ENCODE measurements at places on chromosomes 6 and 20.

GRCh38 chr6:155380666-155381332 lies 66.5 kb upstream of the TFB1M start:
- DNase-seq: no peak

GRCh38 chr6:118935331-118935668 lies 341 bp upstream of the MCM9 start:
- no peak for DNase-seq

GRCh38 chr6:99613705-99614429 lies 7.2 kb downstream of the PRDM13 start:
- DNase-seq: no peak

DNA sequence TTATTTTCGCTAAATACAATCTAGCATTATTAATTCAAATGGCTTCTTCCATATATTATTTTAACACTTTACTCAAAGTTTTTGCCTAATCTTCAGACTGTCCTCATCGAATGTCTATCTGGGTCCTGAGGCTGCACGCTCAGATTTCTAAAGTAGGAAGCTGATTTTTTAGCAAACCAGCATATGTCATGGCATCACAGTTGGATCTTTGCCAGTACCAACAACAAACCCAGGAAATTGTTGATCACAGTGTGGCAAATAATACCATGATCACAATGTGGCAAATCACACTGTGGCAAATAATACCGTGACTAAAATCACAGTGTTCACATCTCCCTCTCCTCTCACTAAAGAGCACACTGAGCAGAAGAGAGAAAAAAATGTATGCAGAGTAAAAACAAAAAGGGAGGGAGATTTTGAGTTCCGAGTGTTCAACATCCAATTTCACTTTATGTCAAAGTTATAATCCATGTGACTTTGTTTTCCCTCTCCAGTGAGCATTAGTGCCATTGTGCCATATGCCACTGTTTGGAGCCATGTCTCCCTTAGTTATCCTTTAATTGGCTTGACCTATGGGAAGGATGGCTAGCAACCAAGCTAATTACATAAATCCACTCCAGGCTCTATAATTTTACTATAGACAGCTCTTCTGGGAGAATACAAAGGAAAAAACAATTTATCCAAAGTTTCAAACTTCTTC lies 1059.6 kb downstream of the HACE1 start:
- DNase-seq: peak; percentile 86

- DNase-seq: no peak
Measured at GRCh38 chr6:47634210-47635047, 64.0 kb upstream of the ADGRF4 start.

DNA sequence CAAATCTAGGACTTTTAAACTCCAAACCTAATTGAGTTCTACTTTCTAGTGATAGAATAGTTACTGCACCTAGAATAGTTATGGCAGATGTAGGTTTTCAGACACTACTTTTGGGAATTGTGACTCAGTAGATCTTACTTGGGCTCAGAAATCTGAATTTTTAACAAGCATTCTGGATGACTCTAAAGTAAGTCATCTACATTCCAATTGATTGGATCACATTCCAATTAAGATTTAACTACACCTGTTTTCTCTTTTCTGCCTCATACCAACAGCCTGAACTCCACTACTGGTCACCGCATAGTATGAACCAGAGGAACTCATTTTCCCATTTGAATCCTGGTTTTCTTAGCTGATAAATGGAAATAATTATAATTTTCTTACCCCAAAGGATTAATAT lies 49.5 kb upstream of the TFAP2D start:
- DNase-seq: no peak

- no peak for DNase-seq
Measured at GRCh38 chr6:15343490-15344191, 97.8 kb downstream of the JARID2 start.

GRCh38 chr6:87699576-87699975 lies 2.5 kb downstream of the AKIRIN2 start:
- DNase-seq: no peak

- DNase-seq: no peak
Measured at GRCh38 chr6:161755080-161755479, 481.2 kb upstream of the AGPAT4 start.

- DNase-seq: no peak
Measured at GRCh38 chr6:111614833-111615582, 9.3 kb upstream of the TRAF3IP2 start.

- DNase-seq: peak; percentile 66
Measured at GRCh38 chr20:31845300-31845863, at the start of gene FOXS1. Gene FOXS1 (minus strand): TSS chr20:31845604. CDS start chr20:31845542, 62 bp downstream.

DNA sequence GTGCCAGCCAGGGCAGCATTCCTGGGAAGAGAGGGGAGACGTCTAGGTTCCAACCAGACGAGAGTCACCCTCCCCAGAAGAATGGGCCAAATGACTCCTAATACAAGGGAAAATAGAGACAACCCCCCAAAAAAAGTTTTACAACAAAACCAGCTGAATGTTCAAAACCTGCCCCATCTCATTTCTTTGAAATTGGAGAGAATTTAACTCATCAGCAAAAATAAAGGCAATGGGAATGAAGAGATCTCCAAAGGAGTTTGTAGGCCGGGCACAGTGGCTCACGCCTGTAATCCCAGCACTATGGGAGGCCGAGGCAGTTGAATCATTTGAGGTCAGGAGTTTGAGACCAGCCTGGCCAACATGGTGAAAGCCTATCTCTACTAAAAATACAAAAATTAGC lies 9.7 kb upstream of the EMILIN3 start:
- DNase-seq: no peak

GRCh38 chr6:121549736-121550135 lies 114.3 kb downstream of the GJA1 start:
- no peak for DNase-seq

GRCh38 chr6:20833881-20834515 lies 299.7 kb downstream of the CDKAL1 start:
- no peak for DNase-seq

DNA sequence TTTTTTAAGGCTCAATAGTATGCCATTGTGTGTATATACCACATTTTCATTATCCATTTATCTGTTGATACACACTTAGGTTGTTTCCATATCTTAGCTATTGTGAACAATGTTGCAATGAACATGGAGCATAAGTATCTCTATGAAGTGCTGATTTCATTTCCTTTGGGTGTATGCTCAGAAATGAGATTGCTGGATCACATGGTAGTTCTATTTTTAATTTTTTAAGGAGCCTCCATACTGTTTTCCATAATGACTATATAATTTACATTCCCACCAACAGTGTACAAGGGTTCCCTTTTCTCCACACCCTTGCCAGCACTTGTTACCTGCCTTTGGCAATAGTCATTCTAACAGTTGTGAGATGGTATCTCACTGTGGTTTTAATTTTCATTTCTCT lies 15.1 kb upstream of the HLA-DOA start:
- DNase-seq: no peak

DNA sequence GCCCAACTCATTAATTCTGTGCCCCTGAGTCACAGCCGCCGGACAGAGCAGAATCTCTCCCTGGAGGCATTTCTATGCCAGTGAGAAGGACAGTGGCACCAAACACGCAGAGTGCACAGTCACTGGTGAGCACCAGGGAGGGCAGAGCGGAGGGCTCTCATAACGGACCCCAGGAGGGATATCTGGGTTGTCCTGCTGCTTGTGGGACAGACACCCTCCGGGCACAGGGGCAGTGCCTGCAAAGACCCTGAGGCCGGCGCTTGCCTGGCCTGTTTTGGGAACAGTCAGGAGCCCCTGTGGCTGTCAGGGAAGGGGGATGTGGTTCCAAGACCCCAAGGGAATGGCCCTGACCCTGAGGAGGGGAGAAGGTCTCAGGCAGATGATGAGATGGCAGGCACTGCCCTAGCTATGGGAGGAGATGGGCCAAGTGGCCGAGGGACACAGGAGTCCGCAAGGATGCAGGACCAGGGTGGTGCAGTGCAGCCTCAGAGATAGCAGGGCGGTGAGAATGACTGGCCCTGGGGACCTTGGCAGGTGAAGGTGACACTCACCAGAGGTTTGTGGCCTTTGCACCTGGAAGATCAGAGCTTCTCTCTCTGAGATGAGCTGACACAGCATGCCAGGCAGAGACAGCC lies 270.8 kb downstream of the SMOC2 start:
- no peak for DNase-seq

- no peak for DNase-seq
Measured at GRCh38 chr6:133170602-133171001, 70.6 kb upstream of the EYA4 start.

DNA sequence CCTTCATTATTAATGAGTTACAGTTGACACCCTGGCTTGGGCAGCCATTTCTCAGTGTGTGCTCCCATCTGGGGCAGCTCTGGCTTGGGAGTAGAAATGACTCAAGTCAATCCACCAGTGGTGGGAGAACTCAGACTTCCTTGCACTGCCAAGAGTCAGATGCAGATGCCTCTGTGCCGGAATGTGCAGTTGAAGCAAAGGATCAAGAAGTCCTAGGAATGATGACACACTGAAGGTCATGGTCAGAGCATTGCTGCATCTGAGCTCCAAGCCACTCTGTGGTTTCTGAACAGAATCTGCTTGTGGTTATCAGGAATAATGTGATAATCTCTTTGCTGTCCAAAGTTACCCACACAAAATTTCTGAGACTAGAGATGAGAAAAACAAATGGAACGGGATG lies 19.5 kb upstream of the PAX1 start:
- no peak for DNase-seq

GRCh38 chr20:60139663-60140446 lies 181.6 kb downstream of the CDH26 start:
- DNase-seq: no peak

- DNase-seq: no peak
Measured at GRCh38 chr20:32445539-32446273, 87.6 kb downstream of the ASXL1 start.

GRCh38 chr20:25987073-25987927 lies 290.6 kb upstream of the ZNF337 start:
- peak; percentile 48 for DNase-seq

- no peak for DNase-seq
Measured at GRCh38 chr20:33653900-33654596, 8.1 kb upstream of the C20orf144 start.

GRCh38 chr6:143707697-143708096 lies 29.9 kb downstream of the PHACTR2 start:
- no peak for DNase-seq

DNA sequence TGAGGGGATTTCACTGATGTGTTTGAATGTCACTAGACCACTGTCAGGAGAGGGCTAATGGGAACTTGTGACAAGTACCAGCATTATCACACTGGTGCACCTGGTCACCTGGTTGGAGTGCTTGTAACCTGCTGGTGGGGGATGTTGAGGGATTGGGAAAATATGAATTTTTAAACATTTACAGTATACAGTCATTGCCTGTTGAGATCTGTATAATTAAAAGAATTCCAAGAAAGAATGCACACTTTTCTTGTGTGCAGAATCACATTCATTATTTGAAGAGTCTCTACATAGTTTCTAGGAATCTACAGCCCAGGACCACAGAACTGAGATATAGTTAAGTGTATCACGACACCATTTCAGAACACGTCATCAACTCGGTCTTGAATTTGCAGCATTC lies 118.4 kb downstream of the AIG1 start:
- DNase-seq: no peak

GRCh38 chr20:62642051-62642665 lies at the start of gene SLCO4A1:
Gene SLCO4A1 (plus strand): TSS chr20:62642503. CDS start chr20:62656455, 13,952 bp downstream.
- peak; percentile 57 for DNase-seq

DNA sequence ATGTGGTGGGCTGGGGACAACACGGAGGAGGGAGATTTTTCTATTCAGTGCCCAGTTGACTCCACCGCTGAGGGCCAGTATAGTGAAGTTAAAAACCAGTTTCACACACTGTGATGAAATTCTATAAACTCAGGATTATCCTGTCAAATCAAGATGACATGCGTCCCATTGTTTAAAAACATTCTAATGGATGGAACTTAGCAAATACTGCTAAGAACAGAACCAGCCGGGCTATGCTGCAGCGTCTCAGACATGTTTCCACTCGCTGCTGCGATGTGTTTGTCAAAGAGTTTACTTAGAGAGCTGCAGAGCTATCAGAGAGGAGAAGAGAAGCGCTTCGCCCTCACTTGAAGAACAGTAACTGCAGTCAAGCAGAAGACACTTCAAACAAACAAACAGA lies 212.6 kb upstream of the FOXQ1 start:
- no peak for DNase-seq

GRCh38 chr6:43081043-43081442 lies 4.9 kb downstream of the PTK7 start:
- DNase-seq: no peak

DNA sequence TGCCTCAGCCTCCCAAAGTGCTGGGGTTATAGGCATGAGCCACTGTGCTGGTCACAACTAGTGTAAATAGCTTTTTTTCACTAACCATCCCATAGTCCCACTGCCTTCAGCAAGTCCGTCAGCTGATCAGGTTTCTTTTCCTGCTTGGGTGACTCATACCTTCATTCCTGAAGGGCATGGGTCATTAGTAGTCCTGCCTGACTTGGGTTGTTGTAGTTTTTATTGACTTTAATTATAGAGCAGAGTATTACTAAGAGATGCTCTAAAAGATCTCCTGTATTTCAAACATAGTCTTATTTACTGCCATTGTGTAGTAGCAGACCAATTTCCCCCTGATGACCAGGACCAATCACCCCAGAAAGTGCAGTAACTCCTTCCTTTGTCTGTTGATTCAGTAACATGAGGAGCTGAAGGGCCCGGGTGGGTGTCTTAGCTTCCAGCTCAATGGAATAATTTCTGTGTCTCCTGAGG lies 25.8 kb downstream of the HLA-C start:
- DNase-seq: no peak

DNA sequence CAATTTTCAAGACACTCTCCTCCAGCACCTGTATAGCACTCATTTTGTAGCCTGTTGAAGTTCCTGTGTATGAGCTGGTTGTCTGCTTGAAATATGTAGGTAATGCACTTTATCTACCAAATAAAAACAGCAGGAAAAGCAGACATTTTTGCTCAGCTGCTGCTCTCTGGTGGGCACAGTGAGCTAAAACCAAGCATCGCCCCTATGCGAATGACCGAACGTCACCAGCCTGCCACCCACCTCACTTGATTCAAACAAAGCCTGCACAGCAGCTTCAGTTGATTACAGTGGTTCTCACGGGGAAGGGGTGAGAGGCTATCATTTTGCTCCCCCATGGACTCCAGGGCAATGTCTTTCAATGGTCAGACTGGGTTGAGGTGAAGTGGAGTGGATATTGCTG lies 185.7 kb downstream of the SASH1 start:
- DNase-seq: no peak

GRCh38 chr20:20482453-20482852 lies 114.5 kb downstream of the INSM1 start:
- DNase-seq: no peak

- no peak for DNase-seq
Measured at GRCh38 chr6:121442576-121442975, 7.1 kb downstream of the GJA1 start.

- no peak for DNase-seq
Measured at GRCh38 chr6:169990095-169991030, 238.9 kb downstream of the ERMARD start.

GRCh38 chr6:135474362-135474761 lies 23.2 kb downstream of the AHI1 start:
- no peak for DNase-seq

Data from cerebellar cortex (tissue), 1 donor.